GM23338 (cell line): ENCODE measurements at places on chromosomes 6 and 20. TPM values are rescaled to one million over a fixed set of nuclear protein-coding genes. Genes with fewer than 3 reads are reported as not detected.

Gene C20orf141
- not detected in 2 replicates for total RNA-seq

Gene TSBP1
- not detected in 2 replicates for total RNA-seq

Gene PSORS1C1
- total RNA-seq, result 0.16 TPM in 1 of 2 replicates, not detected in the other

DNA sequence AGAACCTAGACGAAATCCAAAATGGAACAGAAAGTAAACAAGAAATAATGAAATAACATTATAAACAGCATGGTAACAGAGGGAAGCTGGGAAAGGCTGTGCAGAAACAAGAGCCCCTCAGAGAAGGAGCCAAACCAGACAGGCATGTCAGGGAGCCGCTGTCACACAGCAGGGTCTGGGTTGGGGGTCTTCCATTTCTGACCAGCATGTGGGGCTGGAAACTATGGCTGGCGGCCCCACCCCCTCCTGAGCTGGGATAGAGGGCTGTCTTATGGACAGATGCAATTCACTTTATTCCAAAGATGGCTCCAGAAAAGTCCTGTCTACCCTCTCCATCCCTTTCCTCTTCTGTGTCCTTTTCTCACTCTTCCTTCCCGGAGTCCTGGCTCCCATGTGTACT, 27.3 kb downstream of the C6orf89 start:
- H3K4me3 ChIP-seq, result no peak overlapping the region
- H3K36me3 ChIP-seq, result no peaks in the 10 kb centered on the region
- H3K4me1 ChIP-seq, result no peaks in the 10 kb centered on the region

DNA sequence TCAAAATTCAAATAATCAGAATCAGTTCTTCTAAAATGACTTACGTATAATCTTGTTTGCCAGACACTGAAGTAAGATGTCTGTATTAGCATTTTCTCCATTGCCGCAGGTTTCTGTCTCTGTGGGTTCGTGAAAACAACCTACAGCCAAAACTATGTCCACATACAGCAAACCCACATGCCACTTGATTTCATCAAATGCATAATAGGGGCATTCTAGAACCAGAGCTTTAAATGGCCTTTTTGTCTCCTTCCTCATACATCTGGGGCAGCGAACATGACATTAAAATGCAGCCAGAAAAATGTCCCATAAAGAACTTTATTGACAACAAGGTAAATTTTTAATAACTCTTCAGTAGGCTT, 90.2 kb upstream of the QKI start:
- no peaks in the 10 kb centered on the region for H3K36me3 ChIP-seq
- H3K27me3 ChIP-seq, result no peaks in the 10 kb centered on the region
- no peak overlapping the region for H3K27ac ChIP-seq

- H3K4me3 ChIP-seq, result peak overlapping the region; percentile 38
- no peaks in the 10 kb centered on the region for H3K36me3 ChIP-seq
- no peak overlapping the region for H3K27ac ChIP-seq
Observed at GRCh38 chr20:775679-776135, 7.4 kb upstream of the SLC52A3 start.

- H3K4me3 ChIP-seq, result no peak overlapping the region
- H3K27ac ChIP-seq, result no peak overlapping the region
- H3K27me3 ChIP-seq, result no peaks in the 10 kb centered on the region
- H3K4me1 ChIP-seq, result no peaks in the 10 kb centered on the region
- no peaks in the 10 kb centered on the region for H3K36me3 ChIP-seq
Observed at GRCh38 chr6:18543051-18543450, 155.9 kb downstream of the RNF144B start.
